Mucosa of descending colon (tissue), 3 donors: ENCODE measurements at places on chromosomes 3 and 15. TPM values are rescaled to one million over a fixed set of nuclear protein-coding genes. Genes with fewer than 3 reads are reported as not detected.

GRCh38 chr3:52705688-52706686 is at the start of the genes GLT8D1 and SPCS1:
Gene GLT8D1 (minus strand): TSS chr3:52705791. CDS start chr3:52700460, 5,331 bp downstream.
Gene SPCS1 (plus strand): TSS chr3:52706106. CDS start chr3:52706247, 141 bp downstream.
- peak; percentile 86 for DNase-seq

DNA sequence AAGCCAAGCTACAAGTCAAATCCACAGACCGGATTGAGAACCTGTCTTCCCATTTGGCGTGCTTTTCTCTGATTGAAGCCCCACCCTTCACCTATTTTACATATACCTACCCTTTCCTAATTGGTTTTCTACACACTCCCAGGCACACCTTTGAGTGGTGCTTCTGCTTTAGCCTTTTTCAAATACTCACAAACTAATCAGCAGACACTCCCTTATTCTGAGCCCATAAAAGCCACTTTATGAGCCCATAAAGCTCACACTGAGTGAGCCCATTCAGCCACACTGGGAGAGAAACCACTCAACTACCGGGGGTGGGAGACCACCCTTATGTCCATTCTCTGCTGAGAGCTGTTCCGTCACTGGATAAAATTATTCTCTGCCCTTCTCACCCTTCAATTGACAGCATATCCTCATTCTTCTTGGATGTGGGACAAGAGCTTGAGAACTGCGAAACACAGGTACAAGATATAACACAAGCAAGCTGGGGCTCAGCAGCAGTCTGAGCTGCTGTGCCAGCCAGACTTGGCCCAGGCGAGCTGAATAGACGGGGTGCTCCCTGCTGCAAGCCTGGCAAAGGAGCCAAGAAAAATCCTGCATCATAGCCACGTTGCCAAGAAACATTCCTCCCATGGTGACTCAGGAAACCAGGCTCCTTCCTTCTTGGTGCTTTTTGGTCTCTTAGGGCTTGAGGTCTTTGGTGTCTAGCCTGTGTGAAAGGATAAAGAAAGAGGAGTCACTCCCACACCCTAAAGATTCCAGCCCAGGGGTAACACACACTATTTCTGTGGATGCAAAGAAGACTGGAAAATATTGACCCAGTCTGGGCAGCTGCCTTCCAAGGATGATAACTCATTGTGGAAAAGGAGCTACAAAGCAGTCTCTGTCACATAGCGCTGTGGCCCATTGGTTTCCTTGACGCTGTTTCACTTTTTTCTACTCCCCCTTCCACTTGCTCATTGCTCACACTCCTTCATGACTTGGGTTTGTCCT is 609.7 kb downstream of the MCTP2 start:
- no peak for DNase-seq

DNA sequence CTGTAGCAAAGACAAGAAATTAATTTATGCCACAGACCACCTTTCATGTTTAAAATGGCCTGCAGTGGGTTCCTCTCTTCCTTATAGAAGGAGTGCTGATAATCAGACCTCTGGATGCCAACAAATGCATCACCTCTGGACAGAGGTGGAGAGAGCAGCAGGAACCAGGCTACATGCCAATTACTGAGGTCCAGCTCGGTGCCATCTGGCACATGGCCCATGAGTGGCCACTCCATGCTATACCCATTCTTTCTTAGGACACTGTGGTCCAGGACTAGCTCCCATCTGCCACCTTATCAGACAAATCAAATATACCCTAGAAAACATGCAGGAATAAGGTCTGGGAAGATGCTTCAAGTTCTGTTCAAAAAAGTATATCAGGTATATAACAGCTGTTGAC is 60.7 kb downstream of the TBC1D2B start:
- DNase-seq = no peak

DNA sequence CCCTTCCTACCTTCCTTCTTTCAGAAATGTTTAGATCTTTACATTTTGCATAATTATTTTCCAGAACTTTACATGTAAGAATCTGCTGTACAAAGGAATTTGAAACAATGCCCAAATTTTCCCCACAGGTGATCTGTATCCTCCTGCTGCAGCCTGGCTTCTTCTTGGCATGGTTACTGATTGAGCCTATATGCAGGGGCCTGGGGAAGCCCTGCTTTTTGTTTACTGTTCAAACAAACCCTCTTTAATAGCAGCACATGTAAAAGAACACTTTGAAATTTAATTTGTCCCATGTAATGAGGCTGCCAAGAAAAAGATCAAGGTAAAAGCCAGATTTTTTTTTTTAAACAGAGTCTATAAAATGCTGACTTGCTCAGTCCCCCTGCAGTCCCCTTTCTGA is 432.2 kb downstream of the TUSC7 start:
- no peak for DNase-seq

- no peak for DNase-seq
Measured at GRCh38 chr15:27486051-27486450, 515.1 kb downstream of the GABRG3 start.

DNA sequence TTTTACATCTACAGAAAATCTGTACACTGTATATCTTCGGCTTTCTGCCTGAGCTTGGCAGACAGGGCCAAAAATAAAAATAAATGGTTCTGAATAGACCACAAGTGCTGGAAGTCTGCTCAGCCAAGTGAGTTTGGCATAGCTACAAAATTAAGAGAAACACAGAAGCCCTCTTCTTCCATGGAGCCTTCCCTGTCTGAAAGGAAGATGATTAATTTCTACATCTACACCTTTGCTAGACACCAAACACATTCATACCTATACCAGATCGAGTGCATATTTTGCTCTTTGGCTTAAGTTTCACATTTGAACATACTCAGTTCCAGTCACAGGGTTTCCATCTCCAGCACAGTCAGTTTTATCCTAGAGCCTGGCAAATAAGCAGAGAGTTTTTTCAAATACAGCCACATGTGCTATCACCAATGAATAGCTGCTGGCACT is 224.6 kb downstream of the GREM1 start:
- no peak for DNase-seq

DNA sequence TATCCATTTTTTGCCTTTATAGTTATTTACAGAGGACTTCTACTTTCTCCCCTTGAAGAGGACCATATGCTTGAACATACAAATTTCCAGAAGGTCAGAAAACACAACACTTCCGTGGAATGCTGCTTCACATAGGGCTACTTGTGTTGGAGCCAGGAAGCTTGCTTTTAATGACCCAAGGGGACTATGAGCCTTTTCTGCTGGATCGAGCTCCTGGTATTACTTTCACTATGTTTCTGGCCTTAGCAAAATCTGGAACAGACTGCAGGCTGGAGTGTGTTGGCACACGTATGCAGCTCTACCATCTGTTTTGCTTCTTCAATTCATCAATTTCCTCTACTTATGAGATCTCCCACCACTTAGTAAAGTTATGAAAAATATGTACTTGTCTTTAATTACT is 69.3 kb upstream of the CBLB start:
- no peak for DNase-seq

DNA sequence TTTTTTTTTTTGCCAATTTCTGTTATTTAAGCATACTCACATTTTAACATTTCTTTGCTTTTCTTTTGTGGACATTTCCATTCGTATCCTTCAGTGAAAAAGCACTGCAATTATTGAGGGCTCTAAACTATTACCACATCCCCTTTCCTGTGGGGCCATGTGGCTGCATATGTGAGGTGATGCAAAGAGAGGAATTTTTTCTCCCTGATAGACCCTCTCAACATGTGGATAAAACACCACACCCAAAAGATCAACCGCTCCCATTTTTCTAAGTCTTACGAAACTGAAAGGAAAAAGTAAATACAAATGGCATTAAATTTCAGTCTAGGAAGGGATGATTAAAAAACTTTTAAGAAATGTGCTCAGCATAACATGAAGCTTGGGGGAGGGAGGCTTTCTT is 68.8 kb downstream of the DNAJC13 start:
- DNase-seq = no peak

GRCh38 chr3:72213296-72214065 is 428.5 kb upstream of the PROK2 start:
- no peak for DNase-seq

DNA sequence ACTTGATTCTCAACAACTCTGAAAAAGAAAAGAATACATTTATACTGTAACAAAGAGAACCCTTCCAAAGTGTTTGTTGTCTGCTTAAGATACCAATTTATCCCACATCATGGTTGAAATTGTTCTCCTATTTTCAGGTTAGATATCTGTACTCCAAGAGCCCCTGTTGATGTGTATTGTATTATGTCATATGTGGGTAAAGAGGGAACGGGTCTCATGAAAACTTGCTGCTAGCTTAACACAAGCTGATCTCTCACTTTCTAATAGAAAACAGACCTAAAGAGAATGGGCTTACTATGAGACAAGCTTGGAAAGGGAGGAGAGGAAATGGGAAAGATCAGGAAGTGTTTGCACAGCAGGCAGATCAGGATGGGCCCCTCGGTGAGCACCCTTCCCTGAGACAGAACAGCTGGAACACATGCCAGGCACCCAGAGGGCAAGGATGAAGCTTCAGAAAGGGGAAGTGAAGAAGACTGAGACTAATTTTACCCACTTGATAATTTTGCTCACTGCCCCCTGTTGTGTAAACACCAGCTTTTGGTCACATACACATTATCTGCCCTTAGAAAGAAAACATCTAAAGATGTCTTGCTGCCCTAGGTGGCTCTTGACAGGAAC is 747.9 kb upstream of the CCDC54 start:
- no peak for DNase-seq

GRCh38 chr3:9216736-9217135 is 32.7 kb downstream of the SRGAP3 start:
- DNase-seq = no peak

DNA sequence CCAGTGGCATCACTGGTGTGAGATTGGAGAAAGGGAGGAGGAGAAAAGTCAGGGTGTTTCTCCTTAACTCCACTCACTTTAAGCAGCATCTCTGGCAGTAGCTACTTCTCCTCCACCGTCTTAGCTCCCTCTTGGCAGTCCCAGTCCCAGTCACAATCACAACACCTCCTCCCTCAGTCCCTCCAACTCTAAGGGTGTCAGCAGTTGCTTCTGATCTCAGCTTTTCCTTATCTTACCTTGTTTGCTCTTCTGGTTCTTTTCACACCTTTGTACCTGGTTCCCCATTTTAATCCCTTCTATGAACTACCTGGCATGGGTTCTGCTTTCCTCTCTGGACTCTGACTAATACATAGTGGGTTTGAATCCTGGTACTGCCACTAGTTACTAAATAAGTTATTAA is 188.3 kb upstream of the CTDSPL start:
- DNase-seq = no peak

DNA sequence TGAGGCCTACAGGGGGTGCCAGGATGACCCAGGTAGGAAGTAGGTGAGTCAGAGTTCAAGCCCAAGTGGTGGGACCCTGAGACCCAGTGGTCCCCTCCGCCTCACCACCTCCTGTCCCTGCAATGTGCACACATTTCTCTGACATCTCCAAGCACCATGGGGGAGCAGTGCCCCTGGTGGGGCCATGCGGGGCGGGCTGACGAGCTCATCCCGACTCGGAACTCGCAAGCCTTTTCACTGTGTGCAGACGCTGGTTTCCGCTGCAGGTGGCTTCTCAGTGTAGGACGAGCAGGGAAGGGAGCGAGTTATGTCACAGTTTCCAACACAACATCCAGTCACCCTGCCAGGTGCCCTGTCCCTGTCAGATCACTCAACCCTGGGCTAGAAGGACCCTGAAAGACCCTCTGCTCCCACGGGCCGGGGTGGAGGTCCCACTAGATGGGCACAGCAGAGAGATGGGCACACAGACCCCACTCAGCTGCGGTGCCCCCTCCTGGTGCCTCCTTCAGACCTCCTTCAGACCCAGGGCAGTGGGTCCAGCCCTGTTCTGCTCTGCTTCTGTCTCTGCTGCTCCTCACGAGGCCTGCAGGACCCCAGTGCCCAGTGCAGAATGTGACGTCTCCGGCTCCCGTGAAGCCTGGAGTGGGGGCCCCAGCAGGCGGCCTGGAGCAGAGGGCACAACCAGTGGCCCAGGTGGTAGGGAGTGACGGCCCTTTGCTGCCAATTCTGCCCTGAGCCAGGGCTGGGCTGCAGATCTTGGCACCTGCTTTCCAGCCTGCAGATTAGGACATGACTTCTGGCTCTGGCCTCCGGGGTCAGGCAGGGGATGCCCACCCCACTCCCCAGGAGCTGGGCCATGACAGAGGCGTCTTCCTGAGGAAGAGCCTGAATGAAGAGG is 102.0 kb upstream of the RPL32 start:
- no peak for DNase-seq

- DNase-seq = no peak
Measured at GRCh38 chr15:61088675-61089074, 140.4 kb downstream of the RORA start.

DNA sequence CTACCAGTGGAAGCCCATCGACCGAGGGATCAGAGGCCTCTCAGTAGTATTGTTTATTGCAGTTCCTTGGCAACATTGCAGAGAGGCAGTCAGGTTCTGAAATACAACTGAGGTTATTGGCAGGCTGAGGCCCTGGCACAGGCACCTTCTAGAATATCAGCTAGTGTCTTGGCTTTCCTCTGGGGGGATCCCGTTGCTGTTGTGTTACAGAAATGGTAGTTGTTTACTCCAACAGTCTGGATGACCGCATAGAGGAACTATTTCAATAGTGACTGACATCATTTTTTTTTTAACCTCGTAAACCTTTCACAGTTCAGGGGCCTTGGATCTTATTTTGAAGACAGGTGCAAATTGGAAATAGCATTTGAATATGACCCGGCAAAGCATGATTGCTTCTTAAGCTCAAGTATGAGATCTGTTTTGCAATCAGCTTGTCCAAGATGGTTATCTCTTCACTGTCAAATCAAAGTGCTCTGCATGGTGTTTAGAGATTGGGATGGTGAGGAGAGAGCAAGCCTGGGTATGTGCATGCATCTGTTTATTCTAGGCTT is 63.9 kb downstream of the PGPEP1L start:
- peak; percentile 43 for DNase-seq

DNA sequence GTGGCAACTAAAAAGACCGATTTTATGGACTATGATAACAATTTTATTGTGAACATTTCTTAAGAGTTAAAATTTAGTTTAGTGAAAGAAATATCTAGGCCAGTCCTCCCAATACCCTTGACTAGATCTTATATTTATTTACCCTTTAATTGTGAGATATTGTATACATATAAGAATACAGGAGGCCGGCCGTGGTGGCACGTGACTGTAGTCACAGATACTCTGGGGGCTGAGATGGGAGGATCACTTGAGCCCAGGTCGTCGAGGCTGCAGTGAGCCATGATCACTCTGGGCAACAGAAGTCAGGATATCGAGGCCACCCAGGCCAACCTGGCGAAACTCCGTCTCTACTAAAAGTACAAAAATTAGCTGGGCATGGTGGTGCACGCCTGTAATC is 756 bp upstream of the RMDN3 start:
- DNase-seq = no peak

- peak; percentile 19 for DNase-seq
Measured at GRCh38 chr3:158102242-158103080, 3.8 kb downstream of the SHOX2 start.

- DNase-seq = no peak
Measured at GRCh38 chr15:99537344-99537743, 28.4 kb upstream of the MEF2A start.

Gene MTFMT
- 24.0 TPM for total RNA-seq

Gene FAM107A
- total RNA-seq = 24.1 TPM

Gene UBA7
- 90.3 TPM for total RNA-seq

Gene CMTM7
- 4.8 TPM for total RNA-seq

Gene NR1I2
- 141 TPM for total RNA-seq

Gene GOLGA6A
- total RNA-seq = not detected

Gene UBAP1L
- 2.0 TPM for total RNA-seq

Gene MITF
- total RNA-seq = 5.5 TPM

Gene CPLX3
- 0.19 TPM for total RNA-seq

Gene ALCAM
- total RNA-seq = 23.7 TPM

Gene CCDC9B
- 204 TPM for total RNA-seq

Gene CCR9
- 0.12 TPM for total RNA-seq

Gene LDHAL6B
- total RNA-seq = not detected
